ENCODE measurements at places on chromosomes 2 and 18.

GRCh38 chr2:204824751-204825453 lies 279.6 kb downstream of the PARD3B start:
- no peak for DNase-seq

- peak; percentile 53 for DNase-seq
These were observed 2.2 kb downstream of the SH2D6 start for GRCh38 chr2:85420536-85421259.

- DNase-seq: no peak
These were observed 15.4 kb upstream of the WIPF1 start for GRCh38 chr2:174612970-174613369.

- peak; percentile 25 for DNase-seq
These were observed 228.0 kb upstream of the SMAD7 start for GRCh38 chr18:49178736-49179135.

GRCh38 chr2:202069170-202070067 lies 3.6 kb upstream of the KIAA2012 start:
- DNase-seq: no peak

DNA sequence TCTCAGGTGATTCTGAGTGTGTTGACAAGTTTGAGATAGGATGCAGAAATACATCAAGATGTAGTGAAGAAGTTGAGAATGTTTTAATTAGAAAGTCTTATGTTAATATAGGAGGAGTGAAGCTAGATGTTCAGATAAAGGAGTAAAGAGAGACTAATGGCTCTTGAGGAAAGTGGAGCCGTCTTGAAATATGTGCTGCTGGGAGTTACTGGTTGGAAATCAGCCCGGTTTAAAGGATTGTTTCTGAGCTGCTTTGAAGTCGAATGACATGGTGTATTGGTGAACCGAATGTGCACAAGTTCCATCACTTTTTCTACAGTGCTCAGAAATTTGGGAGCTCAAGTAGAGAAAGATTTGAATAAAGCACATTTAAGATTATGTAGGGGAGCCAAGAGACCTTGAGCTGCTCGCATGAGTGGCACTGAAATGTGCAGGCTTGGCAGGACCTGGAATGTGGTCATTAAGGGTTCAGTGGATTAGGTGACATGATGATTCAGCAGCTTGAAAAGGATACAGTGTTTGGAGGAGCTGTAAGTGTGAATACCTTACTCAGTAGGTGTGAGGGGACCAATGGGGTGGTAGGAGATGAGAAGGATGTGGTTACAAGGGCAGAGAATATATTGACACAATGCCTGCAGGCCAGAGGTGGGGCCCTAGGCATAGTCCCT lies 68.6 kb downstream of the CAB39 start:
- DNase-seq: peak; percentile 45

GRCh38 chr2:74474899-74475298 lies 2.4 kb upstream of the MRPL53 start:
- no peak for DNase-seq

- no peak for DNase-seq
These were observed 8.0 kb downstream of the ALPI start for GRCh38 chr2:232463701-232464543.

GRCh38 chr2:28610583-28611201 lies 114.8 kb downstream of the PLB1 start:
- peak; percentile 95 for DNase-seq

DNA sequence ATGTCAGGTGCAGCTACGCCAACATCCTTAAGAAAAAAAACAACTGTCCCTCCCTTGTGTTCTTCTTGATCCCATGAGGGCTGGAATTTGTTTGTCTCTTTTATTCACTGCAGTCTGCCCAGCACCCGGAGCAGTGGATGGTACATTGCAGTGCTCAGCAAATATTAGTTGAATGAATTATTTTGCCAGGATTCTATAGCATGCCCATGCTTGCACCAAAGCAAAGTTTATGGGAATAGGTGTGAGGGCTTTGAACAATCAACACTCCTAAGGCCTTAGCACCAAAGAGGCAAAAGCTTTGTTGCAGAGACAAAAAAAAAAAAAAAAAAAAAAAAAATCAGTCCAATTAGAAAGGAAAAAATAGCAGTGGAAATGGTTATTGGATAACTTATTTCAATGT lies 28.7 kb upstream of the DCC start:
- DNase-seq: no peak

DNA sequence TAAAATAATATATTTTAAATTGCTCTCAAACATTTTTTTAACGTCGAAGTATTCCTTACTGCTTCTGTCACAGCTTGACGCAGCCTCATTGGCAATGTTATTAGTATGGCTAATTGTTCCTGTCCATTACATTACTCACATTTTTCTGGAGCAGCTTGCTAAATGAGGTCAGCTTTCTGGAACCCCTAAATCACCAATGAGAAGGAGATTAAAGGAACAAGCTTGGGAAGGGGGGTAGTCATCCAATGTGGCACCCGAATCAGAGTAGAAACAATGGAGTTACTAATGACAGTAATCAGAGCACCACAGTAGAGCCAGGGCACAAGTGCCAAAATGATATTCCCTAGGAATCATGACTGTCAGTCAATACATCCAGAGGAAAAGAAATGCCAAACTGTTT lies 5.1 kb downstream of the NEUROD1 start:
- no peak for DNase-seq

DNA sequence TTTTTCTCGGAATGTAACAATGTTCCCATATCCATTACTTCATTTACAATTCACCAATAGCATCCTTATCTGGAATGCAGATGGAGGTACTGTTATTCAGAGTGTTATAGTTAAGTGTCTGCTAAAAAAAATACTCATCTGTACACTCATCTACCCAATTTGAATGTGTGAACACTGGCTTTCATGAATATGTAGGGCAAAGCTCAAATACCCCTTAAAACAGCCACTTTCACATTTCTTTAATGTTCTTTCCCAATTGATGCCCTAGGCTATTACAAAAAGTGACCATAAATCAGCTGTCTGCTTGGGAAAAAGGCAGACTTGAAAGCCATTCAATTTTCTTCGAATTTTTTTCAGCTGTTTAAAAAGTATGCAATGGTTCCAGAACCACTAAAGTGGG lies 796.3 kb upstream of the FSHR start:
- no peak for DNase-seq

GRCh38 chr2:157459486-157459885 lies 15.6 kb upstream of the CYTIP start:
- no peak for DNase-seq

DNA sequence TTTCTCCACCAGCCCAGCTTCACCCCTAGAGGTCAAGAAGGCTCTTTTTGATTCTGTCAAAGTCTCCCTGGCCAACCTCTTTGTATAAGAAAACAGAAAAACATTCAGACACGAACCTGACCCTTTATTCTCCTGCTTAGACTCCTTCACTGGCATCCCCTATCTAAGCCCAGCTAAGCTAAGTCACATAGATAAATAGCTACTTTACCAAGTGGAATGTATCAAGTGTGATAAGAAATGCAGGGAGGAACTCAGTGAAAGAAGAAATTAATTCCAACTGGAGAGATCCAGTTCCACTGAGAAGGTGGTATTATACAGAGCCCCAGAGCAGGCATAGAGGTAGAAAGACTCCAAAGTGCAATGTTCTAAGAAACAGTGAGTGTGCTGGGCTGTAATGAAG lies 489.5 kb downstream of the TNS1 start:
- DNase-seq: no peak

GRCh38 chr18:9120796-9121195 lies 15.8 kb upstream of the ANKRD12 start:
- DNase-seq: no peak

GRCh38 chr2:233413559-233414272 lies 59.4 kb downstream of the DGKD start:
- DNase-seq: no peak

GRCh38 chr2:188956961-188957360 lies 17.2 kb upstream of the COL3A1 start:
- DNase-seq: no peak

GRCh38 chr18:44729631-44730101 lies 49.0 kb downstream of the SETBP1 start:
- DNase-seq: peak; percentile 42

DNA sequence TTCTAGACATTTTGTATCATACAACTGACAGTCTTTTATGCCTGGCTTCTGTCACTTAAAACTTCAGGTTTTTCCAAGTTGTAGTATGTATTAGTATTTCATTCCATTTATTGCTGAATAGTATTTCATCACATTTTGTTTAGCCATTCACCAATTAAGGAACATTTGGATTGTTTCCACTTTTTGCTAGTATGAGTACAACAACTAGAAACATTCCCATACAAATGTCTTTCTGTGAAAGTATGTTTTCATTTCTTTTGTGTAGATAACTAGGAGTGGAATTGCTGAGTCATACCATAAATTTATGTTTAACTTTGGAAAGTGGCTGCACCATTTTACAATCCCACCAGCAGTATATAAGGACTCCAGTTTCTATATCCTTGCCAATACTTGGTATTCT lies 135.9 kb downstream of the ATAD2B start:
- peak; percentile 83 for DNase-seq

DNA sequence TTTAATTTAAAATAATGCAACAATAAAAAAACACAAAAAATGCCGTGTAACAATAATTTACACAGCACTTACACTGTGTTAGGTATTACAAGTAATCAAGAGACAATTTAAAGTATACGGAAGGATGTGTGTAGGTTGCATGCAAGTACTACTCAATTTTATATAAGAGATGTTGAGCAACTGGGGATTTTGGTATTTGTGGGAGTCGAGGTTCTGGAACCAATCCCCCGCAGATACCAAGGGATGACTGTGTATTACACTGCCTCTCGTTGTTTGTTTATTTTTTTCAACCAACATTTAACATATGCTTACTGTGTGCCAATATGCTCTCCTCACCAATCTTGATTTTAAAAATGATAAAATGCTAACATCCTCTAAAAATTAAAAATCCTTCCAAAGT lies 24.8 kb downstream of the MAP3K2 start:
- DNase-seq: peak; percentile 75

- DNase-seq: peak; percentile 69
These were observed 360.6 kb upstream of the TNP1 start for GRCh38 chr2:217220228-217221013.

GRCh38 chr2:54541995-54542394 lies 85.9 kb downstream of the SPTBN1 start:
- no peak for DNase-seq

GRCh38 chr18:34709104-34709503 lies 994 bp upstream of the DTNA start:
- peak; percentile 90 for DNase-seq

DNA sequence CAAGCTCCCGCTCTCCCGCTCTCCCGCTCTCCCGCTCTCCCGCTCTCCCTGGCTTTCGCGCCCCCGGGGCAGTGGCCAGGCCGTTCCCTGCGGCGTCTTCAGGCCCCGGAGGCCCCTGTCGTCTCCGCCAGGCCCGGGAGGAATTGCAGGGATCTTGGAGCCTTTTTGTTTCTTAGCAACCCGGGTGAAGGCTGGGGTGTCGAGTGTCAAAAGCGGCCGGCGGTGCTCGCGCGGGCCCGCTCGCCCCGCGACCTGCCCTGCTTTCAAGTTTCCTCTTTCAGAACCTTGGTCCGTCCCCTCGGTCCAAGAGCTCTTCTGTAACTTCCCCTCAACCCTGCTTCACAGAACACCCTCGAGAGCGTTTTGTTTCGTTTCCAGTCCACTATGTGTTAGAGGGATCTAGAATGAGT lies 1.4 kb downstream of the RNF138 start:
- DNase-seq: peak; percentile 76
